Endothelial cell of umbilical vein (primary cell): ENCODE measurements at places on chromosomes 4 and X. TPM values are rescaled to one million over a fixed set of nuclear protein-coding genes. Genes with fewer than 3 reads are reported as not detected.

Gene PAGE2B
- total RNA-seq: not detected in 2 replicates

Gene UGT2A3
- not detected in 2 replicates for total RNA-seq

DNA sequence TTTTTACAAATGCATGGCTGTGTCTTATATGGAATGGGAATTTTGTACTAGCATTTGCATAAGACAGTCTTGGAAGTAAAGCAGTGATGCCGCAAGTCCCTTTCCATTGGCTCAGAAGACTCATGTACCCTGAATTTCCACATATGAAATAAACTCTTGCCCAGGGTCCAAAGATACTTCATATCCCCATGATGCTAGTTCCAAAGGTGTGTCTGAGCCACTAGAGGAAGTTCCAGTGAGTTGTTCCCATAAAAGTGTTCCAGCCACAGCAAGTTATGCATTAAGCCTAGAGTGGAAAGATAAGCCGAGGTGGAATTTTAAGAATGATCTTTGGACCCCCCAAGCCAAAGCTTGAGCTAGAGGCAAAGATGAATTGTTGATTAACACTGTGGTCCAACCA lies 9.3 kb upstream of the CEP135 start:
- H3K27ac ChIP-seq: no peak overlapping the region
- H3K4me3 ChIP-seq: no peak overlapping the region
- no peaks in the 10 kb centered on the region for H3K4me1 ChIP-seq

GRCh38 chr4:164937576-164938270 lies 39.7 kb downstream of the TRIM61 start:
- H3K27ac ChIP-seq: no peak overlapping the region
- no peaks in the 10 kb centered on the region for H3K27me3 ChIP-seq
- H3K4me3 ChIP-seq: no peak overlapping the region
- DNase-seq: no peak
